Lung microvascular endothelial cell (primary cell): ENCODE measurements at places on chromosomes 11 and 22. TPM values are rescaled to one million over a fixed set of nuclear protein-coding genes. Genes with fewer than 3 reads are reported as not detected.

- no peak for DNase-seq
These were observed 31.8 kb downstream of the CAPN1 start for GRCh38 chr11:65213322-65214211.

GRCh38 chr11:64004590-64004984 lies 18.3 kb downstream of the OTUB1 start:
- no peak for DNase-seq

- DNase-seq = peak; percentile 74
These were observed 17.7 kb upstream of the THRSP start for GRCh38 chr11:78045851-78046485.

- DNase-seq = no peak
These were observed 37.1 kb upstream of the AKIP1 start for GRCh38 chr11:8873741-8874405.

GRCh38 chr11:46332568-46333393 lies 14.5 kb upstream of the DGKZ start:
- DNase-seq = no peak

GRCh38 chr11:256952-257737 lies 20.4 kb downstream of the PSMD13 start:
- no peak for DNase-seq

DNA sequence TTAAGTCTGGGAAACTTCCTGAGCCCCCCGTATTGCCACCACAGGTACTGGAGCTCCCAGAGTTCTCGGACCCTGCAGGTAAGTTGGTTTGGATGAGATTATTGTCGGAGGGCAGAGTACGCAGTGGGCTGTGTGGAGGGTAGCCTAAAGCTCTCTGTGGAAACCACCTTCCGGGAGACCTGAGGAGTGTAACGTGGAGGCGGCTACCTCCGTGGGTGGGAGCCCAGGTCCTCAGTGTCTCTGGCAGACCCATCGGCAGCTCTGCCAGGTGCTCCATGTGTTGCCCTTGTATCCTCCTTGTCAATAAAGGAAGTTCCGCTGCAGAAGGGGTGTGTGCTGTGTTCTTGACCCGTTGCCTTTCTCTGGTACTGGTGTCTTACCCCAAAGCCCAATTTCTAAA lies 61.4 kb downstream of the SYT13 start:
- DNase-seq = no peak

- no peak for DNase-seq
These were observed 16.6 kb upstream of the GNB1L start for GRCh38 chr22:19871023-19871844.

GRCh38 chr11:61911701-61912529 lies 5.5 kb downstream of the RAB3IL1 start:
- no peak for DNase-seq

- no peak for DNase-seq
These were observed 12.6 kb downstream of the LMO1 start for GRCh38 chr11:8250981-8251615.

DNA sequence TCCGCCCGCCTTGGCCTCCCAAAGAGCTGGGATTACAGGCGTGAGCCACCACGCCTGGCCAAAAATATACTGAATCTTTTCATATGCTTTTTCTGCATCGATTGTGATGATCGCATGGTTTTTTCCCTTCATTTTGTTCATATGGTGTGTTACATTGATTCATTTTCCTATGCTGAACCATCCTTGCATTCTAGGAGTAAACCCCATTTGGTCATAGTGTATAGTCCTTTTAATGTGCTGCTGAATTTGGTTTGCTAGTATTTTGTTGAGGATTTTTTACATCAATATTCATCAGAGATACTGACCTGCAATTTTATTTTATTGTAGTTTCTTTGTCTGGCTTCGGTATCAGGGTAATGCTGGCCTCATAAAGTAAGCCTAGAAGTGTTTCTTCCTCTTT lies 12.2 kb downstream of the WBP2NL start:
- no peak for DNase-seq

DNA sequence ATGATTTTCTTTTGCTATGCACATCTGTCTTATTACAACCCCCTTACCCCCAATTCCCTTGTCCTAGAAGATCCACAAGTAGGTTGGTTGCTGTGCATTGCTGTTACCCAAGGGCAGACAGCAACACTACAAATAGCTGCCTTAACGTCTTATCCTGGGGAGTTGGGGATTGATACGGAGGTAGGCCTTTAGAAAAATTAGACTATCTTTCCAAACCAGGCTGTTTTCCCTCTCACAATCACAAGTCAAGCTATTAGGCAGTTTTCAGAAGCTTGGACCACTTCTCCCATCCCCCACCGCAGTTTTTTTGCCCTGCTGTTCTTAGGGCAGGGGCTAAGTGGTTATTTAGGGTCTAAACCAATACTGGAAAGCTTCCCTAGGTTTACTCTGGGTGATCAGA lies 2.8 kb upstream of the PHLDB1 start:
- no peak for DNase-seq

GRCh38 chr11:218815-219593 lies 11.5 kb downstream of the RIC8A start:
- DNase-seq = no peak

The ENDOD1 gene
- 43.2 and 61.1 TPM in 2 replicates for total RNA-seq

The P2RY6 gene
- 0.20 and 0.22 TPM in 2 replicates for total RNA-seq

The DCDC1 gene
- total RNA-seq = under 0.01 TPM in 1 of 2 replicates, not detected in the other

The SYNGR1 gene
- under 0.01 and 0.44 TPM in 2 replicates for total RNA-seq

The B4GALNT4 gene
- total RNA-seq = 0.20 and 0.65 TPM in 2 replicates

The LAYN gene
- 75.2 and 143 TPM in 2 replicates for total RNA-seq

The NXPE4 gene
- total RNA-seq = not detected in 2 replicates

The NXPE1 gene
- not detected in 2 replicates for total RNA-seq

The E2F8 gene
- 0.20 and 0.44 TPM in 2 replicates for total RNA-seq

The THRSP gene
- total RNA-seq = not detected in 2 replicates

The ZNF214 gene
- total RNA-seq = 0.20 and 0.65 TPM in 2 replicates

The SCUBE1 gene
- 0.20 and 0.65 TPM in 2 replicates for total RNA-seq

The CASP12 gene
- total RNA-seq = 5.0 and 7.0 TPM in 2 replicates
